ENCODE measurements at places on chromosomes 13 and 19. TPM values are rescaled to one million over a fixed set of nuclear protein-coding genes. Genes with fewer than 3 reads are reported as not detected.

RFPL4AL1 gene
- not detected for polyA plus RNA-seq

NTN5 gene
- polyA plus RNA-seq = not detected

CKM gene
- not detected for polyA plus RNA-seq

MTIF3 gene
- 67.1 TPM for polyA plus RNA-seq

CBY2 gene
- not detected for polyA plus RNA-seq

ZNF222 gene
- polyA plus RNA-seq = 2.3 TPM

ADPRHL1 gene
- 0.14 TPM for polyA plus RNA-seq
